ENCODE measurements at places on chromosomes 13 and 19.

- DNase-seq, result no peak
These were observed 52.2 kb downstream of the IRS2 start for GRCh38 chr13:109734002-109734785.

DNA sequence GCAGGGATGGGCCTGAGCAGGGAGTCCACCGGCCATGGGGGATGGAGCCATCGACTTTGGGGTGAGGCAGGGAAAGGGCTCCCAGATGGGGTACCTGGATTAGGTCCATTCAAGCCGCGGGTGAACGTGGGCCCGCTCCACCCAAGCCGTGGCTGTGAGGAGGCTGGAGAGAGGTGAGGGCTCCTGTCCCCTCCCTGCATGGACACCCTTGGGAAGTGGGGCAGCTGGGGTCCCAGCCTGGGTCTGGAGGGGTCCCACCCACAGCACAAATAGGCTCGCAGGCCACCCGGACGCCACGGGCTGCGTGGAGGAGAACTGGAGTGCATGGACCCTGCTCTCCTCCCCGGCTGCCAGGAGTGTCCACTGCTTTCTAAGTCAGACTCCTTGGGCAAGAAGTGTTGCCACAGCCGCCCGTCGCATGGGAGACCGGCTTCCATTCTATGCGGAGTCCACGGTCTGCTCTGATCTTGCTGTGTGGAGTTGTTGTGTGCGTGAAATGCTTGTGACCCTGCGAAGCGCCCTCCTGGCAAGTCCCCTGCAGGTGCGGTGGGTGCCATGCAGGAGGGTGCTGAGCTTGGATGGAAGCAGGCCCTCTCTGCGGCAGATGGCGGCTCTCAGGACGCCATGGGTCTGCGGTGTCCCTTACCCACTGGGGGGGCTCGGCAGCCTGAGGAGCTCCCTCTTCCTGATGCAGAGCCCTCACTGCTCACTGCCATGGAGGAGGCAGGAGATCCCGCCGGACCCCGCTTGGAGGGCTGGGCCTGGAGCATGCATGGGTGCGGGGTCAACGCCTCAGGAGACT is 2.0 kb downstream of the DAZAP1 start:
- no peak for DNase-seq

- no peak for DNase-seq
These were observed 21.9 kb downstream of the VRK3 start for GRCh38 chr19:50003254-50003788.

DNA sequence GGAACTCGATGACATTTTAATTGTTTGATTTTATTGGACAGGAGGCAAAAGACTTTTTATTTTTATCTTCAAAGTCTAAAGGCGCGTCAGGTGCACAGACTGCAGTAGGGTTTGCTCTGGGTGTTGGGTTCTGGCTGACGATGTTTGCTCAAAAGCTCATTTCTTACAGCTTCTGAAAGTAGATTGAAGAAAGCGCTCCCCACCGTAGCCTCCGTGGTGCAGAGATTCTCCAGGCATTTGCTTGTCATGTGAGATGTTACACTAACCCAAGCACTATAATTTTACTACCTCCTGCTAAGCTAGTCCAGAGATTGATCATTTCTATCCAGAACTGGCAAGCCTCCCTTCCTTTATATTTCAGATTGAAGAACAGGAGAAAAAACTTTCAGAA is 14.5 kb upstream of the ATP11A start:
- DNase-seq, result no peak

GRCh38 chr19:39410017-39410830 is 2.2 kb upstream of the PLEKHG2 start:
- DNase-seq, result peak; percentile 60
